Right ventricle myocardium inferior (tissue), 1 donor: ENCODE measurements at places on chromosomes 1 and 21.

- no peak for DNase-seq
Measured at GRCh38 chr1:117783606-117784396, 145.6 kb downstream of the GDAP2 start.

- no peak for DNase-seq
Measured at GRCh38 chr1:109816175-109816811, 52.6 kb upstream of the EPS8L3 start.

DNA sequence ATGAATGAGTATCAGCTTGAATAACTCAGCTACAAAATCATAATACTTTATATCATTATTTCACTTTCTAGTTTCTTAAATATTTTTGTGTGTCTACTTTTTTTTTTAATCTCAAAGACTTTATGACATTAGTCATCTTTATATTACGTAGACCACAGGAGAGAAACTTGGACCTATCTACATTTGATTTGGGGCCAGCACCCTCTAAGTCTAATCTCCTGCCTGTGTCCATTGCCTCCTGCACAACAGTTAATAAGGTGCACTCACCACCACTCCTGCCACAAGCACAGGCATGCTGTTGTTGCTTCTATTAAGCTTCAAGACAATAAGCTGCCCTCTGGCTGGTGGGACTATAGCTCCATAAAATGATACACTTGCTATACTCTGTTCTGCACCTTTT lies 70.4 kb downstream of the DIRAS3 start:
- no peak for DNase-seq

GRCh38 chr1:207319199-207319598 lies 2.3 kb upstream of the CD55 start:
- DNase-seq: no peak

- DNase-seq: no peak
Measured at GRCh38 chr1:160996178-160996577, 24.8 kb downstream of the F11R start.
